ENCODE measurements at places on chromosomes 11 and 22. TPM values are rescaled to one million over a fixed set of nuclear protein-coding genes. Genes with fewer than 3 reads are reported as not detected.

CREB3L1 gene
- total RNA-seq, result 19.2 TPM

KRTAP5-8 gene
- not detected for total RNA-seq

B3GAT1 gene
- not detected for total RNA-seq

CNGA4 gene
- 0.09 TPM for total RNA-seq

ANGPTL5 gene
- total RNA-seq, result 0.63 TPM

TYR gene
- not detected for total RNA-seq

C11orf86 gene
- total RNA-seq, result not detected

BEST1 gene
- total RNA-seq, result 4.6 TPM

SUSD2 gene
- 0.26 TPM for total RNA-seq

SYT13 gene
- not detected for total RNA-seq

OR51B5 gene
- 0.26 TPM for total RNA-seq

RAB3IL1 gene
- total RNA-seq, result 9.1 TPM

ALDH3B1 gene
- 5.2 TPM for total RNA-seq

NAALAD2 gene
- 0.47 TPM for total RNA-seq

TYMP gene
- 18.3 TPM for total RNA-seq

ADAMTS8 gene
- 0.32 TPM for total RNA-seq

FOXRED2 gene
- total RNA-seq, result 3.9 TPM

PKNOX2 gene
- total RNA-seq, result 0.32 TPM

SCGB1D2 gene
- total RNA-seq, result not detected

MS4A4A gene
- not detected for total RNA-seq

RAB36 gene
- 2.7 TPM for total RNA-seq

LRRC51 gene
- total RNA-seq, result 3.9 TPM

KCNJ1 gene
- under 0.01 TPM for total RNA-seq

OTOG gene
- total RNA-seq, result not detected

APOBEC3B gene
- total RNA-seq, result 0.09 TPM

PGA5 gene
- total RNA-seq, result 2.1 TPM

PHOX2A gene
- total RNA-seq, result not detected

TOMM22 gene
- 72.0 TPM for total RNA-seq

TBX10 gene
- not detected for total RNA-seq
